Ammon's horn (tissue), 1 donor: ENCODE measurements at places on chromosomes 6 and 20.

GRCh38 chr6:137588472-137588871 lies 94.3 kb upstream of the OLIG3 start:
- DNase-seq = no peak

DNA sequence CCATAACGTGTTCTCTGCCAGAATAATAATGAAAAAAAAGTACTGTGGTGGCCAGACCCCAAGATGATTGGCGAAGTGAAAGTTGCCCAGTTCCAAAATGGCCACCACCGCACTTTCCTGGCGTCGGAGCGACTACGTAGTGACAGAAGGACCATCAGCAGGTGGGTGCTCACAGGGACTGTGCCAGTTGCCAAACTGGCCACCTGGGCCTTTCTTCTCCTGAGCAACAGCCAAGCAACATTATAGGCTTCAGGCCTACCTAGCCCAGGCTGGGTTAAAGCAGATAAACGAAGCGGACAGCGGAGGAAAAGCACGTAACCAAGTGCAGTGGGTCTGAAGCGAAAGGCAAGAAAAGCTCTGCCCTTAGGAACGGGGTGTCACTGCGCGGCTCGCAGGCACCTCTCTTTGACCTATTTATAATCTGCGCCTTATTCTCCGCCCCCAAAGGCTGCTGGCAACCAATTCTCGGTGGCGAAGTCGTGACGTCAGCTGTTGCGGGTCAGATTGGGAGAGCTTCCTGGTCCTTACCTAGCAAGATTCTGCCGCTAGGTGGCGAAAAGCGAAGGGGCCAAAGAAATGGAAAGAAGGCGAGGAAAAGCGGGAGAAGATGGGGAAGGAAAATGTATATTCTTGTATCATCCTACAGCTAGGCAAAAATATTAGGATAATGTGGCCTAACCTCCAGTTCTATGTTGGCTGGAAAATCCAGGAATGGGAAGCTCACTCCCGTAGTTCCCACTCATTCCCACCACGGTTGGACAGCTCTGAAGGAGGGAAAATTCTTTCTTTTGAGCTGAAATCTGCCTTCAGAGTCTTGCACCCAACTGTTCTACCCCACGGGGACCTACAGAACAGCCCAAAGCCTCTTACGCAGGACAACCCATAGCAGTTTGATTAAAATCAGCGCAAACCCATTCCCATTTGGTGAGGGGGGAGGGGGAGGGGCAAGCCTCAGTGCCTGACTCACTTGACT lies 6.9 kb upstream of the MOG start:
- peak; percentile 100 for DNase-seq

DNA sequence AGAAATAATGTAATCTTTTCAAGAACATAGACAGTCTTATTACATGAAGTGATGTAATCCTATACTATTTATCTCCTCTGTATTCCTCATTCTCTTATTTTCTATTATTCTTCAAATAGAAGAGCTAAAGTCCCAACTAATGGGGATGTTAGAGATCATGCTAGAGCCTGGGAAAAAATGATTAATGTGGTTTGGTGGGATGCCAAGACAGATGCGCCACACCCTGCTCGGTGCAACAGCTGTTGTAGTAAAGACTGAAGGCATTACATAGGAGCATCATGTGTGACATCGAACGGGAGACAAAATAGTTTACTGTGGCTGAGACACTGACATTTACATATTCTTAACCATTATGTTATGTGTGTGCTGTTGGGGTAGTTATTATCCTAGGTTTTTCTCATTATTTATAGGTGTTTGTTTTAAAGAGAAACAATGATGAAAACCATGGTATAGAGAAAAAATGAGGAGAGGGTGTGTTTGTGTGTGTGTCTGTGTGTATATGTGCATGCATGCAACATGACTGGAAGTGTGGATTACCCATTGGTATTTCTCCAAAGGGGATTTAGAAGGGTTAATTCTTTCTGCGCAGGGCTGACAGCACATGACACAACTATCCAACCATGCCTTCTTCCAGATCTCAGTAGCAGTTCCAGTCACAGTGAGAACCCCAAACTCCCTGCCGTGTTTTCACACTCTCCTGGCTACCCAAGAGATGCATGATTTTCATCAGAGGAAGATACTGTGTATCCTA lies 155.3 kb downstream of the EYA4 start:
- DNase-seq = no peak

GRCh38 chr6:125534430-125535263 lies 214.8 kb upstream of the HEY2 start:
- DNase-seq = no peak

- no peak for DNase-seq
Observed at GRCh38 chr6:87344731-87345130, at the start of gene C6orf163. Gene C6orf163, plus strand, starts transcription at chr6:87344813. Its CDS starts 287 bp downstream, at chr6:87345100.

GRCh38 chr6:36986704-36987047 lies 680 bp upstream of the MTCH1 start:
- DNase-seq = no peak

DNA sequence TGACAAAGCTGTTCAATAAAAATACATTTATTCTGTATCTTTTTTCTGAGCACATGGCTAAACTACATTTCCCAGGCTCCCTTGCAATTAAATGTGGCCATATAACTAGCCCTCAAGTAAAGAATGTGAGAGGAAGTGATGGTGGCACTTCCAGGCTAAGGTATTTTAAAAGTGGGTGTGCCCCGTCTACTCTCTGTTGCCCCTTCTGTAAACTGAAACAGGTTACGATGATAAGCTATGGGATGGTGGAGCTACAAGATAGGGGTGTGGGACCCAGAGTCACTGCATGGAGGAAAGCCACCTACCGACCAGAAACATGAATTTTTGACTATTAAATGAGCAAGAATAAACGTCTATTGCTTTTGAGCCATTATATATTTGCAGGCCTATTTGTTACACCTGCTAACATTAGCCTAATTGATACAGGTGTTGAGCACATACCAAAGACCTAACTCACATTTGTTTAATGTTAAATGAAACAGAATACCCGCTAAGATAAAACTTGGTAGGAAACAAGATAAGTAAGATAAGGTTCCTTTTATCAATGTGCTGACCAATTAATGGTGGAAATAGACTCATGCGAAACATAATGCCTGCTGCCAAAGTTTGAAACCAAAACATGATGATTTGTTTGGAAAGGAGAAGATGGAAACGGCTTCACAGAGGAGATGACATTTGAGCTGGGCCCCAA lies 3.1 kb downstream of the FYN start:
- DNase-seq = no peak
